Stimulated activated CD4-positive, alpha-beta T cell treated with anti-CD3 and anti-CD28 coated beads, Interleukin-1b, Interleukin-23, amount 100 ng/mL, for 4 hours (primary cell): ENCODE measurements at places on chromosomes 3 and 15.

GRCh38 chr3:127637971-127638370, 9.0 kb downstream of the PODXL2 start:
- no peak for DNase-seq

- no peak for DNase-seq
These were observed 124.2 kb downstream of the SHQ1 start for GRCh38 chr3:72724070-72724469.

GRCh38 chr3:8709801-8710507, 23.6 kb upstream of the CAV3 start:
- no peak for DNase-seq

DNA sequence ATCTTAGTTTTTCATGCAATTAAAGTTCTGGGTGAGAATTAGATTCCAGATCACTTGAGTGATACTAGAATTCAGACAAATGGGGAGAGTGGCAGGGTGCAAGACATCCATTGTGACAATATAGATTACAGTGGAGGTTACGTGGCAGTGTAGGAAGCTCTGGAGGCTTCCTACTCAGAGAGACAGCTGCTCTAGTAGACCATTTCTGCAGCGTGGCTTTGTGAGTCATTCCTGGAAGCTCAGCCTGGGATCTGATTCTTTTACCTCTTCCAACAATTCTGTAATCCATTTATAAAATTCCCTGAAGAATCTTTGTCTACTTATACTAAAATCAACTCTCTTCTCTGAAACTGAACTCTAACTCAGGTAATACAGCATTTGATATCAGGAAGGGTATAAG, 90.4 kb upstream of the ASB14 start:
- no peak for DNase-seq

GRCh38 chr3:168121184-168122017, 25.7 kb upstream of the GOLIM4 start:
- no peak for DNase-seq

- no peak for DNase-seq
These were observed 4.4 kb upstream of the ATP2C1 start for GRCh38 chr3:130889416-130889946.

DNA sequence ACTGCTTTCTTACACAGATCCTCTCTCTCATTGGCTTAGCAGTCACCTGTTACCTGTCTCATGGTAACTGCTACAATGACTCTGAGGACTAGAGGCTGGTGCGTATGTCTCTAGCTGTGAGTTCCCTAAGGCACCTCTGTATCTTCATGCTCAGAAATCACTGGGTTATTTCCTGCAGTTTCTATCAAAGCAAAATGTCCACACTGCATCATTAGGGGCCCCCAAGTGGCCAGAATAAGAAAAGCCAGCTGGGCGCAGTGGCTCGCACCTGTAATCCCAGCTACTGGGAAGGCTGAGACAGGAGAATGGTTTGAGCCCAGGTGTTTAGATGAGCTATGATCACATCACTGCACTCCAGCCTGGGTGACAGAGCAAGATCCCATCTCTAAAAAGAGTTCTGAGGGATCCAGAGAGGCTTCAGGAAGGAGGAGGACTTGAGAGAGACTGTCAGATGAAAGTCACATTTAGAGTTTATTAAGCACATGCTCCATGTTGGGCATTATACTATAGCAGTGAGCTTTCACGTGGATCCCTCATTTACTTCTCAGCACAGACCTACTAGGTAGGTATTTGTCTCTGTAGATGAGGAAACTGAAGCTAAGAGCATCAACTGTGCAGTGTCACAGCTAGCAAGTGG, 2.3 kb upstream of the VPS18 start:
- DNase-seq, result no peak

DNA sequence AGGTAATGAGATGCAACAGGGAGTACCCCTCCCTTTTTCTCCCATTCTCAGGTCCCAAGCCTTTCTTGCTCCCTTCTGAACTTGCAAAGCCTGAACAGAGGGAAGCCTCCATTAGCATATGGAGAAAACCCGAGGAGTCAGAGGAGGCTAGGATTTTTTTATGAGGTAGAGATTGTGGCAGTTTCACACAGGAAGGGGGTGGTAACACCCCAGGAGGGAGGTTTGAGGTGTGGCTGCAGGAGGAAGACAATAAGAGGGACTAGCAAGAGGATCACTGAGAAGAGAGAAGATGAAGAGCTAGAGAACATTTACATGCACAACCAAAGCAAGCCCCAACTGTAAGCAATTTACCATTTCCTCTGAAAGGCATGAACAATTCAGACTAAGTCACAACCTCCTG, 322.7 kb downstream of the SV2B start:
- DNase-seq, result no peak

DNA sequence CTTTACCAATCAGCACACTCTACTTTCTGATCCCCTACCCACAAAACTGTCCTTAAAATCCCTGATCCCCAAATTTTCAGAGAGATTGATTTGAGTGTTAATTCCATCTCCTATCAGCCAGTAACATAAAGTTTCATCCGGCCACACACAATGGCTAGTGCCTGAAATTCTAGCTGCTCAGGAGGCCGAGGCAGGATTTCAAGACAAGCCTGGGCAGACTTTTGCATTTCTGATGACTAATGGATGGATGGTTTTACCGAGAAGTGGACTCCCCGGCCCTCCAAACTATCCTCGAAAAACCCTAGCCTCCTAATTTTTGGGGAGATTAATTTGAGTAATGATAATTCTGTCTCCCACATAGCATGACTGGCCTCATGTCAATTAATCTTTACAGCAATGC, 269.8 kb upstream of the POU1F1 start:
- no peak for DNase-seq

GRCh38 chr3:10926256-10926810, 66.2 kb upstream of the SLC6A1 start:
- DNase-seq, result no peak
